Small intestine (tissue), 16 donors: ENCODE measurements at places on chromosomes 3 and 15. TPM values are rescaled to one million over a fixed set of nuclear protein-coding genes. Genes with fewer than 3 reads are reported as not detected.
A peak's percentile ranks its signal among the peaks of the same experiment; 100 is the strongest.

SLC6A20 gene
- polyA plus RNA-seq, result 27.1 TPM

GRCh38 chr3:133887074-133887802, 8.4 kb downstream of the RAB6B start:
- no peak for DNase-seq

DNA sequence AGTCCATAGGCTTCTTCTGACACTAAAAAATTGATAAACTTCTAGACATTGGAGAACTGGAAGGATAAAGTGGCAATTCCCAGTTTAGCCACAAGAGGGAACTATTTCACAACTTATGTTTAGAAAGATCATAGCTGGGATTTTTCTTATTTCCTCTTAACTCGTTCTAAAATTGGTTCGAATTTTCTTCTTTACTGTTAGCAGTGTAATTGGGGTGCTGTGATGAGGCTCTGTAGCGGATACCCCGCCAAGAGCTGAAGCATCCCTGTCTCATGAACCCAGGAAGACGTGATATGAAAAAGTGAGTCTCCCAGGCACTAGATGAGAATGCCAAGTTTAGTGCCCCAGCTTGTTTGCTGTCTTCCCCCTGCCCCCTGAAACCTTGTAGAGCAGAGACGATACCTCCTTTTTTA, 85.1 kb downstream of the PDCD6IP start:
- DNase-seq, result peak; percentile 54

DNA sequence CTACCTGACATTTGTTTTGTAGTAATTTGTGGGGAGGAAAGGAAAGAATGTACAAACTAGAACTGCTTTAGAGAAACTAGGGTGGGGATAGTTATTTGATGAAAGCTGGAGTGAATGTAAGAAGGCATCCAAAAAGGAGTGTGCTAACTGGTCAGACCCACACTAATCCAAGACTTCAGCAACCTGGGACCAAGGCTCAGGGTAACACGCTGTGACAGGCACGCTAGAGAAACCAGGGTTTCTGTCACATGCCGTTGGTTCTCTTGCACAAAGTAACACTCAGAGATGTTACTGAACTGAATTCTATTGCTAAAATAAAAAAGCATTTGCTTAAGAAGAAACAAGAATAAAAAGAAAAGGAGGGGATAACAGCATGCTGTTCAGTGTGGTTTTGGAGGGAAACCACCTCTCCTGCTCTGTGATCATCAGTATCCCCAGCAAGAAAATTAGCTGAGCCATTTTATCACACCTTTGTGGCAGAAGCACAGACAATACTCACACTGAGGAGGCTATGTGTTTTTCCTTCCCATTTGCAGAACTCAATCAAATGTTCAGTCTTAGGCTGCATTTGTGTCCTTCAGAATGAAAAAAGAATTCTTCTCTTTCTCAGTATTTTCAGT, 2.8 kb upstream of the CCDC80 start:
- DNase-seq, result no peak

- peak; percentile 50 for DNase-seq
These were observed 54.5 kb upstream of the GOLGA6B start for GRCh38 chr15:72599855-72600464.

- no peak for DNase-seq
These were observed 106.8 kb downstream of the MBNL1 start for GRCh38 chr3:152375546-152375945.

GRCh38 chr15:58095415-58095814, 29.9 kb upstream of the ALDH1A2 start:
- no peak for DNase-seq

DNA sequence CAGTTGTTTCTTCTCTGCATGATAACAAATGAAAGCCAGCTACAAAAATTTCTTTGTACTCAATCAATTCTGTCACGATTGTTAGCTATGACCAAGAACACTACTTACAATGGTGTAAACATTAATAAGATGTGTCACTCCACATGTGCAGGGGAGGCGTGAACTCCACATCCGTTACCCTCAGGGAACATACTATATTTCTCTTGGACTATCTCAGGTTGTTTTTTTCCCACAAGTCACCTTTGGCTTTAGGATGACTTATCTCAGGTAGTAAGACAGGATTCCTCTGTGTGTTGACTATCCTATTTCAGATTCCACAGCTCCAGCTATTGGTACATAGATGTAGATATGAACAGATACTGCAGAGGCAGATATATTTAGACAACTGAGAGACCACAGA, 423.3 kb upstream of the GRM7 start:
- no peak for DNase-seq

GRCh38 chr3:133722935-133723334, 23.3 kb upstream of the TF start:
- DNase-seq, result no peak

DNA sequence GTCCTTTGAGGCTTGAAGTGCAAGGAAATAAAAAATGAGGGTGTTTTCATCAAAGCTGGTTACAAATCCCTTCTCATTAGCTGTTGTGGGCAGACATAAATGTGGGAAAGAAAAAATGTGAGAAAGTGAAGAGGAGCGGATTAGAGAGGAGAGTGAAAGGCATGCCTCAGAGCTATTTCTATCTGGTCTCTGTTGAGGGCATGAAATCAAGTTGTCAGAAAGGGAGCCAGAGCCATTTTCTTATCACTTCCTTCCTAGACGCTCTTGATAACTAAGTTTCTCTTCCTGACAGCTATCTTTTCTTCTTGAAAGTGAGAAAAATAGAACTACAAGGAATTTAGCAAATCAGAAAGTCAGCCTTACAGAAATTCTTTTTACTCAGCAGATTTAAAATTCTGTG, 20.8 kb upstream of the CAPN3 start:
- DNase-seq, result no peak

DNA sequence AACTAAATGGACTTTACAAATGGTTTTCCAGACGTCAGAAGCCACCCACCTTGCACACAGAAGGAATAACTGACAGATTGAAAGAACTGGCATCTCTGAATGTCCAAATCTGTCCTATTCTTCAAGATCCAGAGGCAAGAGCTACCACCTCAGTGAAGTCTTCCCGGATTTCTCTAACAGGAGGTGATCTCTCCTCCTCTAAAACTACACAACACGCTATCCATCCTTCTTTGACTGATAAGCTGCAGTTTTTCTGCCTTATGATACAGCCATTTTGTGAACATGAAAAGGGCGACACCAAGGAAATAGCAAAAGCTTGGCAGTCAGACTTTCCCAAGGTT, 37.1 kb upstream of the HES1 start:
- no peak for DNase-seq

DNA sequence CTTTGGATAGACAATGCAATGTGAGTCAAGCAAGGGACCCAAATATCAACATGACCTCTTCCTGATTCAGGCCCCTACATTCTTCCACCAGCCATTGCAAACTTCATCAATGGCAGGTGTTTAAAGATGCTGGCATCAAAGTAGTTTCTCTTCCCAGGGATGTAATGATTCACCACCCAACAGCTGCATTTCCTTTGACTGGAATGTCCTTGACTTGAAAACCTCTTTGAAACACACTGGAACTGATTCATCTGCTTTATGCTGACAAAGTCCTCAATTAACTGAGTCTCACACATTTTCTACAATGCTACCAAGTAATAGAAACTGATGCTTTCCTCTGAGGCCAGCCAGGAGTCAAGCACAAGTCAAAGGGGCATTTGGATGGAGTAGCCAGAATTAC, 385.5 kb downstream of the GBE1 start:
- DNase-seq, result no peak

DNA sequence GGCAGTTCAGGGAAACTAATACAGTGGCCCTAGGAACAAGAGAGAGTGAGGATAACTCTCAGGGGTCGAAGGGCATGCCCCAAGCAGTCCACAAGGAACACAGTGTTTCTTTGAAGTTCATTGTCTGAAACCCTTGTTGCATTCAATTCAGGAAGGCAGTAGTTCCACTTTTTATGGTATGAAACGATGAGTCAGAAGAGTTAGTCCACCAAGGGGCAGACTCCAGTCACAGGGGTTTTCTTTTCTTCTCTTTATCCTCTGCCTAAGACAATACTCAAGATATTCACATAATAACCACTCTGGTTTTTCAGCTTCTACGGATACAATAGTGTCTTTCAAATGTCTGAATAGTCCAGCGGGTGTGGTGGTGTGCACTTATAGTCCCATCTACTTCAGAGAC, 23.7 kb upstream of the TICRR start:
- DNase-seq, result peak; percentile 13

DNA sequence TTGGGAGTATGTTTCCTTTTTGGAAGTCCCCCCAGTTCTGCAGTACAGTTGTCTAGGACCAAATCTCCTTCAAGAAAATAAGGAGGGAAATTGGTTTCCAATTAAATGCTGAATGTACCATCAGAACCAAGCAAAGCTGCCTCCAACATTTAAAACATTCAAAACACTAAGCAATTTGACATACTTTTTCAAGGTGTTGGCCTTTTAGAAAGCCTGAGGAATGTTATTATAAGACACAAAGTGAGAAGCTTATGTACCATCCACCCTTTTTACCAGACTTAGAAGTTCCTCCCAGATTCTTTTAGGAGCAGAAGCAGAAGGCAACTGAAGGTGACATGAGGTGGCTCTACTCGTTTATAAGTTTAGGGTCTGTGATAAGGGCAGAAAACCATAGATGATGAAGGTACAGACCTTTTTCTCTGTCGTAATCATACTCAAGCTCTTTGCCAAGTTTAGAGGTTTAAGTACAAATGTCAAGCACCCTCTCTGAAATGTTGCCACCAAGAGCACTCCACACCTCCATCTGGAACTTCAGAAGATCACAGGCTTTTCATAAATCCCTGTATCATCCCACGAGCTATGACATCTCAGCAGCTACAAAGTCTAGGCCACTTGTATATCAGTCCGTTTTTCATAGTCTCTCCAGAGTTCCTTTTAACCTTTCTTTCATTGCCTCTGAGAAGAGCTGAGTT, 282.5 kb upstream of the THBS1 start:
- no peak for DNase-seq
